CD14-positive monocyte (primary cell): ENCODE measurements at places on chromosomes 3 and 15. TPM values are rescaled to one million over a fixed set of nuclear protein-coding genes. Genes with fewer than 3 reads are reported as not detected.

GRCh38 chr3:97340940-97341339, 423.6 kb upstream of the ARL6 start:
- no peak for DNase-seq
- no peak overlapping the region for H3K27ac ChIP-seq
- no peaks in the 10 kb centered on the region for H3K4me1 ChIP-seq
- no peak overlapping the region for H3K4me3 ChIP-seq
- no peaks in the 10 kb centered on the region for H3K27me3 ChIP-seq

DNA sequence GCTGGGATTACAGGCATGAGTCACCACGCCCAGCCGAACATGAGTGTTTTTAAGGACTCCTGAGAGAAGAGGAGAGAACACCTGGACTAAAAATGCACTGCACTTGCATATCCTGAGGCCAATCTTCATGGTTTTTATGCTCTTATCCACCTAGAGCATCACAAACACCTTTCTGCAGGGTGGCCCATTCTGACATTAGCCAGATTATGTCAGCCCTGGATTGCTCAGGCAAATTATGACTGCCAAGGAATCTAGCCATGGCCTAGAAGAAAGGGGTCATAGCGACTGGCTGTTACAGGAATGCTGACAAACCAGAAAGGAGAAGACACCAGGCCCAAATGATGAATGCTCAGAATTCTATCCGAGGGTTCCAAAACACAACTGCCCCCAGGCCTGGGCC, 40.9 kb upstream of the HERC1 start:
- H3K27me3 ChIP-seq = no peaks in the 10 kb centered on the region
- no peak for DNase-seq
- H3K4me3 ChIP-seq = no peak overlapping the region
- no peak overlapping the region for H3K27ac ChIP-seq
- H3K36me3 ChIP-seq = no peaks in the 10 kb centered on the region
- no peaks in the 10 kb centered on the region for H3K4me1 ChIP-seq

DNA sequence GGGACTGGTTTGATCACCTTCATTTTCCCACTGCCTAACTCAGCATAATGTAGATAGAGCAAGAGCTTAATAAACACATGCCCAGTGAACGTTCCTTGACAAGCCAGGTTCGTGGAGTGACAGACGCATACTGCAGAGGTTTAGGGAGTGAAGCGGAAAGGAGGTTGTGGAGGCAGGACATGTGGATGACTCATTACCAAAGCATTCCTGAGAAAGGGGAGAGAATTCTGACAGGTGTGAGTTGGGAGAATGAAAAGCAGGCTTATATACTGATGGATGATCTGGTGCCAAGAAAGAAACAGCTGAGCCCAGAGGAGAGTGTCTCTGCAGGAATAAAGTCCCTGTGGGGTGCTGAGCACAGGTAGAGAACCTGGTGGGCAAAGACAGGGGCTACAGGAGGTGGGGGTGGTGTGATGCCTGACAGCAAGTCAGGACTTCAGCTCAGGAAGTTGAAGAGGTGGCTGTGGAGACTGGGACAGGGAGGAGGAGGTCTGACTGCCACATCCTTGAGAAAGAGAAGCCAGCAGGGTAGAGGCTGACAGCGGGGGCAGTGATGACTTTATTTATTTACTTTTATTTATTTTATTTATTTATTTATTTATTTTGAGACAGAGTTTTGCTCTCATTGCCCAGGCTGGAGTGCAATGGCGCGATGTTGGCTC, 2.4 kb upstream of the RPL29 start:
- H3K4me1 ChIP-seq = peaks cover 17% of the 10 kb centered on the region
- no peak for DNase-seq
- no peak overlapping the region for H3K4me3 ChIP-seq
- peaks cover 18% of the 10 kb centered on the region for H3K36me3 ChIP-seq
- no peaks in the 10 kb centered on the region for H3K27me3 ChIP-seq

DNA sequence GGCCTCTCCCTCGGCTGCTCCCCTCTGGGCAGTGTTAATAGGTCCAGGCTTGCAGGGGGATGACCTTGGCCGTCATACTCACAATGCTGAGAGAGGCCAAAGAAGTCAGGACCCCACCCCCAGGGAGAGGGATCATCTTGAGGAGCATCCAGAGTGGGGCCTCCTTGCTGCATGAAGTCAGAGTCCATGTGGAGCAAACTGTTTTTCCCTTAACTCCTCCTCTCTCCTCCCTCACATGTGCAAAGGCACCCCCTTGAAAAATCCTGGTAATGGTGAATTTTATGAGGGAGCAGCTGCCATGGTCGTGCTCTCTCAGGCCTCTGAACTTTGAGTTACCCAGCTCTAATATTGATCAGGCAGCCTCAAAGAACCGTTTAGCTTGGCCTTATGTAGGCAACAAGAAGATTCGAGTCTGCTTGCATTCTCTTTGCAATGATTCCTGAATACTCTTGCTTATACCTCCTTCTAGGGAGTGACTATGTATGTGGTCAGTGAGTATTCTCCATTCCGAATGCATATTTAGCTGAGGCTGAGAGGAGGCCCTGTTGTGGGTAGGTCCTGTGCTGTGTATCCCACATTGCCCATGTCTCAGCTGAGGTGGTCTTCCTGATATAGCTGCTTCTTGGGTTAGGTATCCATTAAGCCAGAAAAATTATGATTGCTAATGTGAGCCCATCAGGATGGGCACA, 23.1 kb upstream of the RPL39L start:
- no peak overlapping the region for H3K4me3 ChIP-seq
- no peaks in the 10 kb centered on the region for H3K4me1 ChIP-seq
- no peak overlapping the region for H3K27ac ChIP-seq
- no peak for DNase-seq
- no peaks in the 10 kb centered on the region for H3K36me3 ChIP-seq

DNA sequence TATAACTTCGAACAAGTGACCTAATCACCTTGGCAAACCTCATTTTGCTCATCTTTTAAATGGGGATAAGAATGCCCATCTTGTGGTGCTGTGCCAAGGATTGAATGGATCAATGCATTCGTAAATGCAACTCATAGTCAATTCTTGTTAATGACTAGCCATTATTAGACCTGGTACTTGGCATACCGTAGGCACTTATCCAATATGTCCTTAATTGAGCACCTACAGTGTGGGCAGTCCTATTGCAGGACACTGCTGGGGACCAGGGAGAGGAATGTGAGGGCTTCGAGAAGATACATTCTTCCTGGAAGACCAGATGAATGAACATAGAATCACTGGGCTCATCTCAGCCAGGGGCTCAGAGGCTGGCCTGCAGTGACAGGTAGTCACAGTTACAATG, 177.2 kb upstream of the TLE3 start:
- H3K4me1 ChIP-seq = peaks cover 22% of the 10 kb centered on the region
- no peak overlapping the region for H3K27ac ChIP-seq
- no peak overlapping the region for H3K4me3 ChIP-seq
- no peaks in the 10 kb centered on the region for H3K27me3 ChIP-seq
- no peak for DNase-seq

GRCh38 chr3:61927332-61927731, 366.0 kb downstream of the PTPRG start:
- H3K36me3 ChIP-seq = no peaks in the 10 kb centered on the region
- DNase-seq = no peak
- H3K27ac ChIP-seq = no peak overlapping the region
- H3K4me3 ChIP-seq = no peak overlapping the region
- H3K27me3 ChIP-seq = no peaks in the 10 kb centered on the region

DNA sequence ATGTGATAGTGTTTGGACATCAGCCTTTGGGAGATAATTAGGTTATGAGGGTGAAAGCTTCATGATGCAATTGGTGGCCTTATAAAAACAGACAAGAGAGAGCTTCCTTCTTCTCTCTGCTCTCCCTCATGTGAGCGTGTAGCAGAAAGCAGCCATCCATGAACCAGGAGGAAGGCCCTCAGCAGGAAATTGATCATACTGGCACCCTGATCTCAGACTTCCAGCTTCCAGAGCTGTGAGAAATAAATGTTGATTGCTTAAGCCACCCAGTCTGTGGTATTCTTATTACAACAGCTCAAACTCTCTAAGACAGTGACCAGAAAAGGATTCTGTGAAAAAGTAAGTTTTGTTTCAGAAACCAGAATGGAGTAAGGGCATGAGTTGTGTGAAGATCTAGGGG, 13.3 kb downstream of the STAC start:
- peaks cover 10% of the 10 kb centered on the region for H3K4me1 ChIP-seq
- DNase-seq = no peak
- H3K36me3 ChIP-seq = no peaks in the 10 kb centered on the region
- no peak overlapping the region for H3K4me3 ChIP-seq

DNA sequence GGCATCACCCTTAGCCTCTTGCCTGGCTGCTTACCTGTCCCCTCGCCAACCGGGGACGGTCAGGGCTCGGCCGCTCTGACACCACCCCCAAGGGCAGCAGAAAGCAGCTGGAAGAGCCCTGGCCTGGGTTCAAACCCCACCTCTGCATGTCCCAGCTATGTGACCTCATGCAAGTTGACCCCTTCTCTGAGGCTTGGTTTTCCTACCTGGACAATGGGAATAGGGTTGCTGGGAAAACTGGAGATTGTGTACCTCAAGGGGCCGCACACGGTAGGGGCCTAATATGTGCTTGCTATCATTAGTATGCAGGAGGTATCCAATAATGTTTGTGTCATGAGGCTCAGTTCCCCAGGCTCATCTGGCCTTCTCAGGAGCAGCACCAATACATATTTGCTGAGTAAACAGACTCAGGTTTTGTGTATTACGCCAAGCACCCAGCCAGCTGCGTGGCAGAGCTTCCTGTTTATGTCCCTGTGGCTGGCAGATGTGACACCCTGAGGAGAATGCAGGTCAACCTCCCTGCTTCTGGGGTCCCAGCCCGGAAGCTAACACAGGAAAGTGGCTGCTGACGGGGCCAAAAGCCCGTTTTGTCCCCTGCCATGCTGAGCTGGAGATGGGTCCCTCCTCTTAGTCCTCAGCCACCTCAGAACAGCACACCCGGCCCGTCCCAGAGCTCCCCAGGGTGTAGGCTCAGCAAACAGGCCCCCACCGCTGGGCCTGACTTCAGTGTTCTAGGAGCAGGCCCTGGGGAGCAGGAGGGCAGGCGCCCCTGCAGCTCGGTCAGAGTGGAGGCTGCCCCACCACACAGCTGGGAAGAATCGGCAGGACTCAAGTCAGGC, 29.7 kb downstream of the PLXND1 start:
- H3K4me3 ChIP-seq = no peak overlapping the region
- peaks cover 44% of the 10 kb centered on the region for H3K36me3 ChIP-seq
- H3K27ac ChIP-seq = peak overlapping the region; percentile 59
- peak; percentile 70 for DNase-seq
- H3K27me3 ChIP-seq = no peaks in the 10 kb centered on the region

DNA sequence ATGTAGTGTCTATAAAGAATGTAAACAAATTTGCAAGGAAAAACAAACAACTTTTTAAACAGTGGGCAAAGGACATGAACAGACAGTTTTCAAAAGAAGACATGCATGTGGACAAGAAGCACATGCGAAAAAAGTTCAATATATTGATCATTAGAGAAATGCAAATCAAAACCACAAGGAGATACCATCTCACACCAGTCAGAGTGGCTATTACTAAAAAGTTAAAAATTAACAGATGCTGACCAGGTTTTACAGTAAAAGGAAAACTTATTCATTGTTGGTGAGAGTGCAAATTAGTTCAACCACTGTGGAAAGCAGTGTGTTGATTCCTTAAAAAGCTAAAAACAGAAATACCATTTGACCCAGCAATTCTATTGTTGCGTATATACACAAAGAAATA, 47.1 kb upstream of the LSAMP start:
- no peaks in the 10 kb centered on the region for H3K4me1 ChIP-seq
- no peaks in the 10 kb centered on the region for H3K27me3 ChIP-seq
- H3K27ac ChIP-seq = no peak overlapping the region
- no peaks in the 10 kb centered on the region for H3K36me3 ChIP-seq
- H3K4me3 ChIP-seq = no peak overlapping the region

- peaks cover 7% of the 10 kb centered on the region for H3K4me1 ChIP-seq
- no peaks in the 10 kb centered on the region for H3K27me3 ChIP-seq
- H3K36me3 ChIP-seq = no peaks in the 10 kb centered on the region
- no peak overlapping the region for H3K4me3 ChIP-seq
- no peak for DNase-seq
Measured at GRCh38 chr15:31207246-31207645, 105.7 kb upstream of the TRPM1 start.

GRCh38 chr3:50237133-50237651, 1.2 kb downstream of the GNAI2 start:
- peaks cover 16% of the 10 kb centered on the region for H3K36me3 ChIP-seq
- peaks cover 76% of the 10 kb centered on the region for H3K4me1 ChIP-seq
- H3K4me3 ChIP-seq = peak overlapping the region; percentile 61
- no peaks in the 10 kb centered on the region for H3K27me3 ChIP-seq
- no peak for DNase-seq

The PLS1 gene
- 0.09 TPM in 1 of 2 replicates, not detected in the other for polyA plus RNA-seq

The MITF gene
- 12.1 TPM for polyA plus RNA-seq

The ALDH1A2 gene
- polyA plus RNA-seq = 3.4 TPM
